ENCODE measurements at places on chromosomes 4 and X. TPM values are rescaled to one million over a fixed set of nuclear protein-coding genes. Genes with fewer than 3 reads are reported as not detected.
A peak's percentile ranks its signal among the peaks of the same experiment; 100 is the strongest.

Gene TMEM156
- total RNA-seq = 3.5 TPM

Gene BMPR1B
- 4.1 TPM for total RNA-seq

Gene IL9R
- 0.88 TPM for total RNA-seq

Gene SATL1
- total RNA-seq = not detected

Gene INTS12
- 15.5 TPM for total RNA-seq

Gene SLC6A14
- total RNA-seq = not detected

DNA sequence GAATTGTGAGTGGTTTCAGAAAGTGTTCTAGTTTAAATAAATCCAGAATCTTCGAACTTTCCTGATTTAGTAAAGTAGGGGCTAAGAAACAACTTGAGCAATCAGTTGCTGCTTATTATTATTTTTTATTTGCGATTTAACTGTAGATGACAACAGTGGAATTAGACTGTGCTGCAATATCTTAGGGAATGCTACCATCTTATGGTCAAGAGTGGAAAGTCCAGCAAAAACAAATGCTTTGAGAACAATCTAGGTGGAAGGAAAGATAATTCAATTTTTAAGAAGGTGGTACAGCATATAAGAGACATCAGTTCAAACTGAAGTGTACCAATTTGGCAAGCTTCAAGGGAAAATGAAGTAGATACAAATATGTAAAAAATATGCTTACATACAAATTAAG, 73.3 kb downstream of the CYLC1 start:
- no peak for DNase-seq
- no peaks in the 10 kb centered on the region for H3K36me3 ChIP-seq
- no peaks in the 10 kb centered on the region for H3K27me3 ChIP-seq
- H3K4me3 ChIP-seq = no peak overlapping the region
- H3K4me1 ChIP-seq = no peaks in the 10 kb centered on the region
- H3K27ac ChIP-seq = no peak overlapping the region

DNA sequence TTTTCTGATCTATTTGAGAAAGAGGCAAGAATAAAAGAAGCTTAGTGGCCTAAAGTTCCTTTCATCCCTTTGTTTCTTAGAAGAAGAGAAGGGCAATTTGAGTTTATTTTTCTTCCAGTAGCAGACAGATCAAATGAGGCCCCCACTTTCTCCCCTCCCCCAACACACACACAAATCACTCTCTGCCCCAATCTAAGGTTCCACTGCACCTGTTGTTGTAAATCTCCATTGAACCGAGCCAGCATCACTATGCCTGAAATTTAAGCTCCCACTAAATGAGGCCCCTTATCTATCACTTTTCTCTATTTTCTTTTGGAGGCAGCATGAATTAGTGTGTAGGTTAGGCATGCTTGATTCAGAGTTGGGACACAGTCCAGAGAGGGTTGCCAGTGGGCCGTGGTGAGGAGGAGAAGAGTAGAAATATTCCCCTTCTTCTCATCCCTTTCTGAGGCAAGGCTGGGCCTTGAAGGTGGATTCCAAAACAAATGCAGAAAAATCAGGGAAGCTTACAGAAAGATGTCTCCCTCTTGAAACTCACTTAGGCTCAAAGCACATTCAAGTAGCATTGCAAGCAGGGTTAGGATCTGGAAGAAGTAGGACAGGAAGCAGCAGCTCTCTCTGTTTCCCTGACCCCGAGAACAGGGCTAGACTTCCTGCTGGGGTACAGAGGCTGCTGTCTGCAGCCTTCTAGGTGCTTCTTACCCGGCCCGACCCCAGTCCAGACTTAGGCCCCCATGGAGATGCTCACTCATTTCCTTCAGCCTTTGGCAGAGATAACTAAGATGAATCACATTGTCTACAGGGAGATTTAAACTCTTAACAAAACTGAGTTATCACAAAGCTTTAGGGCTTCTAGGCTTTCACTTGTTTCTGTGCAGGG, 70.7 kb downstream of the RASL11B start:
- H3K36me3 ChIP-seq = no peaks in the 10 kb centered on the region
- H3K27ac ChIP-seq = no peak overlapping the region
- no peak overlapping the region for H3K4me3 ChIP-seq
- no peak for DNase-seq

DNA sequence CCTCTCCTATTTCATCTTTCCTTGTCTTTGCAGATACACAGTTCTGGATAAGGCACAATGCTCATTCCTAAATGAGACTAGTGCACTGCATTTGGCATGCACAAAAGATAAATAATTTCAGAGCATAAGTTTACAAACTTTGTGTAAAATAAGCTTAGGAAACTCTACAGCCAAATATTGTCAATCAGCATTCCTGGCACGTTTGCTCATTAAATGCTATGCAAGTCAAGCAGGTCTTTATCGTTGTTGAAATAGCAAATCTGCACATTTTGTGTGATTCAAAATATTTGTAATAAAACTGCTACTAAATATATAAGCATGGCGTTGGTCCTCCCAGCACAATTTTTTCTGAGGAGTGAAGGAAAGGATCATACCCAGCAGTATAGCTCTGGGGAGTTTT, 322.1 kb upstream of the NOCT start:
- H3K4me3 ChIP-seq = no peak overlapping the region
- H3K4me1 ChIP-seq = no peaks in the 10 kb centered on the region
- no peaks in the 10 kb centered on the region for H3K36me3 ChIP-seq

- peaks cover 11% of the 10 kb centered on the region for H3K27me3 ChIP-seq
- no peak for DNase-seq
- no peaks in the 10 kb centered on the region for H3K4me1 ChIP-seq
- H3K27ac ChIP-seq = no peak overlapping the region
- no peak overlapping the region for H3K4me3 ChIP-seq
- no peaks in the 10 kb centered on the region for H3K36me3 ChIP-seq
Observed at GRCh38 chrX:13900351-13900750, 83.5 kb upstream of the GPM6B start.

DNA sequence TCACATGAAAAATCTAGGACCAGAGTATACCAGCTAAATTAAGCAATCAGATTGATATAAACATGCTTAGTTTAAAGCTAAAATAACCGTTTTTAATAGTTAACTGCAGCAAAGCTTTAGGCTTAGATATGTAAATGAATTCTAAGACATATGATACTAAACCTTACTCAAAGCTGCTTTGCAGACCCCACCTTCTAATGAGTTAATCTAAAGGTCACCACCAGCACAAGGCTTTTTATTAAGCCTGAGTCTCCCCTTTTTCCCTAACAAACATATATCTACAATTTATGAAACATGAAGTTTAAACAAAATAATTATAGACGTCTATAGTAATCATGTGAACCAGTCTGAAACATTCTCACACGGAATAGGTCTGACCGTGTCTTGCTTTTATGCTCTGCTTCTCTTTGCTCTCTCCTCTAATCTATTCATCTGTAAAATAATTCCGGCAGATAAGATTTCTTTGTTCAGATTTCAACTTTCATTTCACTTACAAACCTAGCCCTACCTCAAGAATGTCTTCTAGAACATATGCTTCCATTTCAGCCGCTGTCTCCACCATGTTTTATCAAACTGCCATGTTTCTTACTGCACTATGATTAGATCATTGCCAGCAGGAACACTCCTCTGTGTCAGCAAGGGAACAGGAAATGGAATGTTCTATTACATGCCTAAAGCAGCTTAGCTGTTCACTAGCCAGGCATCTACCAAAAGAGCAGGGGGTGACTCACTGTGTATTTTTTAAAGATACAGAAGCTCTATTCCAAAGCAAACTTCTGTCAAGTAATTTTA, 35.9 kb downstream of the ANKRD17 start:
- H3K4me1 ChIP-seq = peaks cover 3% of the 10 kb centered on the region
- H3K27me3 ChIP-seq = no peaks in the 10 kb centered on the region
- no peak for DNase-seq
- peak overlapping the region; percentile 77 for H3K4me3 ChIP-seq
- H3K36me3 ChIP-seq = no peaks in the 10 kb centered on the region
- H3K27ac ChIP-seq = peak overlapping the region; percentile 84

DNA sequence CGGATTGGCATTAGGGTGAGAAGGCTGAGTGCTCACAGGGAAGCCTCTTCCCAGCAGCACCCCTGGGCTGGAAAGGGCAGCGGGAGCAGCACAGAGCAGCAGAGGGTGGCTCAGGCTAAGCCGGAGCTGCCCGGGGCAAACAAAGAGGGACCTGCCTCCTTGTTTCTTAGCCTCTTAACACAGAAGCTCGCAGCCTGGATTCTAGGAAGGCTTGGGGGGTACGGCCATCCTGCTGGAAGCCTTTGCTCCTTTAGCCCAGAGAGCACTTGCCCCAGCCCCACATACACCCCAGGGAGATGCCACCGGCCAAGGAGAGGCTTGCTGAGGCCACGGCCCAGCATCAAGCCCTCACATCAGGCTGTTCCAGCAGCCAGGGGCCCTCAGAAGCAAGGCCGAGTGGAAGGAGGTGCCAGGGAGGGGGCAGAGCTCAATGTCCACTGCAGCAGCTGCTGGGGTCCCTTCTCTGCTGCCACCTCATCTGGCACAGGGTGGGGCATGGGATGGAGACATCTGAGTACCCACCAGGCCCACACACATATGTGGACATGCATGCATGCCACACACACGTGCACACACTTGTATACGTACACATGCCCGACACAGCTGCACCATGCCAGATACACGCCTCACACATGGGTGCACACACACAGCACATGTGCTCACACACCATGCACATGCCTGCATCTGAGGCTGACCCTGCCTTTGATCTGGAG, 20.3 kb upstream of the SPON2 start:
- H3K4me1 ChIP-seq = peaks cover 22% of the 10 kb centered on the region
- H3K36me3 ChIP-seq = no peaks in the 10 kb centered on the region
- H3K27ac ChIP-seq = peak overlapping the region; percentile 40

DNA sequence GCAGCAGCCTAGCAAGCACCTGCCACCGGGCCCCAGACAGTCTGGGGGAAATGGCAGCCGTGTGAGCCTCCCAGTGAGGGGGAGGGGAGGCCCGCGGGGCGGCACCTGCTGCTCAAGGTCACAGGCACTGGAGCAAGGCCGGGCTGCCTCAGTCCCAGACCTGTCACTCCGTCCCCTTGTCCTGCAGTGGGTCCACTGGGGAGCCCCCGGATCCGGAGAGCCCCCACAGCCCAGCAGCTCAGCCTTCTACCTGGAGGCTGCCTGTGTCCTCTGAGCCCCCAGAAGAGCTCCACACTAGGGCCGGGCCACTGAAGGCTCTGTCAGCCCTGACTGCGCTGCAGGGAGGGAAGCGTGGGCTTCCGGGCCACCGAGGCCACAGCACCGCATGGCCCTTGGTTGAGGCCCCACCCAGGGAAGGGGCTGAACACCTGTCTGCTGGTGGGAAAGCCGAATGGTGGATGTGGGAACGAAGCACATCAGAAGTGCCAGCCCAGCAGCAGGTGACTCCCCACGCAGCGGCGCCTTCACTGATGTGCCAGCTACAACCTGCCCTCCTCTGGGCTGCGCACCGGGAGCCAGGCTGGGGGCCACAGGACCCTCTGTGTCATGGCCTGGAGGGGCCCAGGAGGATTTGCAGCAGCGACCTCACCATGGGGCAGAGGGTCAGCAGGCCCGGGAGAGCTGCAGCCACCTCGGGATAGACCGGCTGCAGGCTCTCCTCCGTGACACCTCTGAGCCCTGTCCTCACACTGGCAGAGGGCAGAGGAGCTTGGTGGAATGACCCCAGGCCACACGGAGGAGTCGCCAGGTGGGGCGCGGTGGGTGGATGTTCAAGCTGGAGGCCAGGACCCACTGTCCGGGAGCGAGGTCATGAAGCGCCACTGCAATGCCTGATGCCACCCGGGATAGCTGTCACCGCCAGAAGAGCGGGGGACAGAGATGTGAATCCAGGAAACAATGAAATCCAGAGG, 35.0 kb upstream of the MXD4 start:
- no peak overlapping the region for H3K27ac ChIP-seq
- H3K4me3 ChIP-seq = no peak overlapping the region
- H3K27me3 ChIP-seq = no peaks in the 10 kb centered on the region
- H3K36me3 ChIP-seq = no peaks in the 10 kb centered on the region

GRCh38 chrX:150310881-150311280, 52.2 kb upstream of the MAMLD1 start:
- H3K27me3 ChIP-seq = no peaks in the 10 kb centered on the region
- H3K27ac ChIP-seq = no peak overlapping the region
- H3K4me1 ChIP-seq = no peaks in the 10 kb centered on the region
- no peaks in the 10 kb centered on the region for H3K36me3 ChIP-seq
- no peak for DNase-seq

GRCh38 chrX:99602107-99602506, 808.0 kb downstream of the PCDH19 start:
- no peaks in the 10 kb centered on the region for H3K4me1 ChIP-seq
- no peak for DNase-seq
- no peak overlapping the region for H3K27ac ChIP-seq
- H3K27me3 ChIP-seq = no peaks in the 10 kb centered on the region
- H3K36me3 ChIP-seq = no peaks in the 10 kb centered on the region

DNA sequence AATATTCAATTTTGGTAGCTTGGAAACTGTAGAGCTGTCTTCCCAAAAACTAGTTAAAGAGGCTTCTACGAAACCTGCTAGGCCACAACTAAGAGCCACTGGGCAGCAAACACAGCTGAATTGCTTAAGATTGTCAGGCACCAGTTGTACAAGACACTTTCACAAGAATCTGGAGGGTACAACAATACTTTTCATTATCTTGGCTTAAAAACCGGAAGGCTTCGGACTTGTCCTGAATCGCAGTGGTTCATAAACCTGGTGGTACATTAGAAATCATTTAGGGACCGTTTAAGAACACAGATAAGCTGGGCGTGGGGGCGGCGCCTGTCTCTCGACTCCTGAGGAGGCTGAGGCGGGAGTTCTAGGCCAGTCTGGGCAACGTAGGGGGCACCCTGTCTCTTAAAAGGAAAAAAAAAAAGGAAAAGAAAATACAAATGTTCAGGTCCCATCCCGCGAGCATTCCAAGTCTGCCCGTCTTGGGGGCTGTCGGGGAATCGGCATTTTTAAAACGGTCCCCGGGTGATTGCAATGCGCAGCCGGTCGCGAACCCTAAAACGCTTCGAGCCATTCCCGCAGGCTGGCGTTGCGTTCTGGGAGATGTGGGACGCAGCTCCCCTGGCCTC, 763 bp downstream of the PYURF start:
- no peaks in the 10 kb centered on the region for H3K27me3 ChIP-seq
- H3K27ac ChIP-seq = peak overlapping the region; percentile 85
- no peaks in the 10 kb centered on the region for H3K36me3 ChIP-seq
- H3K4me3 ChIP-seq = peak overlapping the region; percentile 88
- peak; percentile 58 for DNase-seq

DNA sequence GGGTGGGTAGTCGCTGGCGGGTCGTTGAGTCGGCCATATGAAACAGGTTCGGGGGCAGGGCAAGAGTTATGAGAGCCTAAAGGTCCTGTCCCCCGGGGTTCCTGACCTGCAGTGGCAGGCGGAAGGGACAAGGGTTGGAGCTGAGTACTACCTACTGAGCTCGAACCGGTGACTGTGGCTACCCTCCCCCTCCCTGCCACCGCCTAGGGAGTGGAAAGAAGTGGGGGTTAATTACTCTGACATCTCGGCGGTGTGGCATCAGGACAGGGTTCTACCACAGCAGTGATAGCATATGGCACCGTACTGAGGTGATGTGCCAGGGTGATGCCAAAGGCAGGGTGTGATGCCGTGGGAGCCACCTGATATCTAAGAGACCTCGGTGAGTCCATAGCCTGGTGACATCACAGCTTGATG, 307 bp downstream of the ATG4A start:
- H3K4me1 ChIP-seq = no peaks in the 10 kb centered on the region
- no peak for DNase-seq
- no peaks in the 10 kb centered on the region for H3K36me3 ChIP-seq
- H3K27ac ChIP-seq = peak overlapping the region; percentile 52
- no peaks in the 10 kb centered on the region for H3K27me3 ChIP-seq
